ENCODE measurements at places on chromosomes 7 and 10.

DNA sequence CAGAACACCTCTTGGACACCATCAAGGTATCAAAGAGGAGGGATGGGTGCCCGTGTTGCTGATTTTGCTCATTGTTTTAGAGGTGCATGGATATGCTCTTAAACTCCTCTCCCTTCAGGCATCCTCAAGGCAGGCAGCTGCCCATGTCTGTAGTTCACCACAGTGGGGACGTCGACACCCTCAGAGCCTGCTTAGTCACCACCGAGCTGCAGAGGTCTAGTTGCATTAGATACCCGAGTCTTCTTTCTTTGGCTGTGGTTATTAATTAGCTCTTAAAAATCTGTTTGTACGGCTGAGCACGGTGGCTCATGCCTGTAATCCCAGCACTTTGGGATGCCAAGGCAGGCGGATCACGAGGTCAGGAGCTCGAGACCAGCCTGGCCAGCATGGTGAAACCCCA, 24.7 kb upstream of the TSPAN13 start:
- DNase-seq = no peak

DNA sequence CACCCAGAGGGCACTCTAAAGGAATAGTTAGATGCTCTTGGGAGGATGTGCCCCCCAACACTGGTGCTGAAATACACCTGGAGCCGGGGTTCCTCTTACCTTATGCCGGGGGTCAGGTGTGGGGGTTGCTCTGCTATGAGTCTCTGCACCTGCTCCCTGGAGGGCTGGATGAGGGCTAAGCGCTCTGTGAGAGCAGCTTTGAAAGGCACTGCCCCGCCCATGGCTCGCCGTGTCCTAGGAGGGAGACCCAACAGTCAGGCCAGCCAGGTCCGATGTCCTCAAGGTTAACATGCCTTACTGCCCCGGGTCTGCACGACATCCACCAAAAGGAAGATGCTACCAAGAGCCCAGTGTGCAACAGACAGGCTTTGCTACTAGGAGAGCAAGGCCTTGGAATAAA, 31.7 kb downstream of the PSPH start:
- no peak for DNase-seq

GRCh38 chr7:142030294-142030693, 34.6 kb downstream of the MGAM start:
- no peak for DNase-seq

- DNase-seq = no peak
These were observed 194.8 kb upstream of the KMT2E start for GRCh38 chr7:104818961-104819880.

DNA sequence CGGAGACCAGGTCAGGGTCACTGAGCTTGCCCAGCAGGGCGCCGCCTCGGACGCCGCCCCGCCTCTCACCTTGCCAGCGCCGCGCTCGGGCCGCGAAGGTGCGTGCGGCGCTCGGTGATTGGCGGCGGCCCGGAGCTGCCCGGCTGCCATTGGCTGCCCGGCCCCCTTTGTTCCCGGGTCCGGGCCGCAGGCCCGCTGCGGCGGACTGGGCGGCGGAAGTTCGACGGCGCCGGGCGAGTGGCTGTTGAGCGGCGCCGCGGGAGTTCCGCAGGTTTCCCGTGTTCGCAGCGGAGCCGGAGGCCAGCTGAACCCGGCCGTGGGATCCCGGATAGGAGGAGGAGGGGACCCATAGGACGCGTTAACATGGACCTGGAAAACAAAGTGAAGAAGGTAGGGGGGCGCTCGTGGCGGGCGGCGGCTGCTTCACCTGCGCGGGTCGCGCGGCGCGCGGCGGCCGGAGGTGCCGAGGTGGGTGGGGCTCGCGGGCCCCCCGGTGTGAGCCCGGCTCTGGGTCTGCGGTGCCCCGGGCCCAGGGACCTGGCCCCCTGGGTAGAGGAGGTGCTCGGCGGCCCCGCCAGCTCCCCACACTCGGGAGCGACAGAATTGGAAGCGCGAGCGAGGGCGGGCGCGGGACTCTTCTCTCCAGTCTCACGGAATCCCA, at the start of gene TES:
TES (plus strand) TSS at position 195 of the 661 bp plus-strand sequence; CDS start at position 364, 169 bp downstream.
- peak; percentile 76 for DNase-seq
